ENCODE measurements at places on chromosomes 12 and 14.

- no peak for DNase-seq
These were observed 33.4 kb upstream of the TMTC1 start for GRCh38 chr12:29816874-29817725.

- DNase-seq: no peak
These were observed 579.1 kb downstream of the TMTC2 start for GRCh38 chr12:83265808-83266207.

GRCh38 chr12:117069926-117070900 is 29.0 kb downstream of the TESC start:
- DNase-seq: no peak

DNA sequence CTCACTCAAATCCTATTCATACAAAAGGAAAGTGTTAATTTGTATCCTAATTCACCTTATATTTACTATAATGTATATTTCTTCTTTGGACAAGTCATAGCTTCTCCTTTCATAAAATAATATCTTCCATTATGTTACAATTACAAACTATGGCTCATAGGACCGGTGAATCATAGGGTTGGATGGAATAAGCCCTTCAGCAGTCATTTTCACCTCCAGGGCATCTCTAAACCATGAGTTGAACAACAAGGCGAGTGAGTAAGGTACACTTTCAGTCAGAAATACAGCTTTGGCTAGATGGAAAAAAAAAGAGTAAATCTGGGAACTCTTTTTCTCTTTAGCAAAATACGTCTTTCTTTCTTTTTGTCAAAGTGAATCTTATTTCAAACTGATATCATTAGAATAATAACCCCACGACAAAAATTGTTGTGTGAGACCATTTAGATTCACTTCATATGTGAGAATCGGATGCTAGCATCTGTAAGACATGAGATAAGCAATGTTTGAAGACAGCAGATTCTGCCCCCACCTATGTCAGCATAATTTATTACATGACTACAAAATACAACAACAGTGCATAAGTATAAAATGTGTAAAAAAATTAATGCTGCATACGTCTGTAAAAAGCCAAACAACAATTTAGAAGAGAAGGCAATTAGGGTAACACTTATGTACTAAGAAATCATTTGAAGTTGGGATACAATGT is 184.4 kb upstream of the SLC38A2 start:
- no peak for DNase-seq

GRCh38 chr14:40452674-40453073 is 1020.4 kb upstream of the FBXO33 start:
- DNase-seq: no peak

DNA sequence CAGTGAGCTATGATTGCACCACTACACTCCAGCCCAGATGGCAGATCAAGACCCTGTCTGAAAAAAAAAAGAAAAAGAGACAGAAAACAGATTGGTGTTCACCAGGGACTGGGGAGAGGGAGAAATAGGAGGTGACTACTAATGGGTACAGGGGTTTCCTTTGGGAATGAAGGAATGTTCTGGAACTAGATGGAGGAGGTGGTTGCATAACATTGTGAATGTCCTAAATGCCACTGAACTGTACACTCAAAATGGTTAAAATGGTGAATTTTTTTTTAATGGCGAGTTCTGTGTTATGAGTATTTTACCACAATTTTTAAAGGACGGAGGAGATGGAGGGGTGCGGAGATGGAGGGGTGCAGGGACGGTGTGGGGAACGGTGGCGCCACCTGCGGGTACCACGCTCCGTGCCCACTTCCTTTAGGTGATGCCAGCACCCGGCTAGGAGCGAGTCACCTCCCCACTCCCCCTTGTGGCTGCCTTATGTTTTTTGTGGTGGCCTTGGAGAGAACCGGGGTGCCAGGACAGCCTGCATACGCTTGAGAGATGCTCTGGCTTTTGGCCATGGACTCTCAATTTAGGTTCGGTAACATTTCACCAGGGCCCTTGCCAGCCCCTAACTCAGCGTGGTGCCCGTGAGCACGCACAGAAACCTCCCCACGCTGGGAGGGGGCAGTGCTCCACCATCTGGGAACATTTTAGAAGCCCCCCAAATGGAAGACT is 16.1 kb downstream of the UBC start:
- no peak for DNase-seq

- DNase-seq: no peak
These were observed 300.4 kb downstream of the SNAPC1 start for GRCh38 chr14:62062645-62063044.

DNA sequence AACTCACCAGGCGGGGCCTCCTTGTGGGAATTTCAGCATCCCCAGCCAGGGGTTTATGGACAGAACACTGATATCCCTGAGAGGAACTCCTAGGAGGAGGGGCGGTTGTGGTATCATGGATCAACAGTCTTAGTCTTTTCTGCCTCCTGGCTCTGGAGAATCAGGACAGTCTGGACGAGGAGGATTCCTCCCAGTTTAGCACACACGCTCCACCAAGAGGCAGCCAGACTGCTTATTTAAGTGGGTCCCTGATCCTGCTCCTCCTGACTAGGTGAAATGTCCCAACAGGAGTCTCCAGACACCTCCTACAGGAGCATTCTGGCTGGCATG is 10.4 kb upstream of the ZNF705A start:
- DNase-seq: no peak

- no peak for DNase-seq
These were observed 1104.1 kb upstream of the TMEM132C start for GRCh38 chr12:127162902-127163301.

- no peak for DNase-seq
These were observed 1.5 kb upstream of the HSP90B1 start for GRCh38 chr12:103928682-103929045.

DNA sequence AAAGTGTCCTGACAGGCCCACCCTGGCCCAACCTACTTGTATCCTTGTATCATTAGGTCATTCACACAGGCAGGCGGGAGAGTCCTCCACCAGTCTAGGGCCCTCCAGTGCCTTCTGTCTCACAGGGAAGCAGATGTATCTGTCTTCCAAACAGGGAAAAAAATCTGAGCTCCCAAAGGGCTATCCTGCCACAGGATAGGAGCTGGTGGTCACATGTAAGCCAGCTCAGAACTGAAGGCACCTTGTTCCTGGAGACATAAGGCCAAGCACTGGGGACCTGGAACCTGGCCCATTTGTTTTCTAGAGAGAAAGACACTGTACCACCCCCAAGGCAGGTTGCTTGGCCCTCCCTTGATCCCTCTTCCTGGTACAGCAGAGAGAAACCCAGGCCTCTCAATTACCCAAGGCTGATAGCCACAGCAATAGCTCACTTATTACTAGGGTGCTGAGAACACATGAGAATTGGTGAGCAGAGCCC is 19.4 kb upstream of the PLEKHH1 start:
- DNase-seq: no peak

- DNase-seq: no peak
These were observed 21.9 kb downstream of the PPP2R5C start for GRCh38 chr14:101783260-101784016.

DNA sequence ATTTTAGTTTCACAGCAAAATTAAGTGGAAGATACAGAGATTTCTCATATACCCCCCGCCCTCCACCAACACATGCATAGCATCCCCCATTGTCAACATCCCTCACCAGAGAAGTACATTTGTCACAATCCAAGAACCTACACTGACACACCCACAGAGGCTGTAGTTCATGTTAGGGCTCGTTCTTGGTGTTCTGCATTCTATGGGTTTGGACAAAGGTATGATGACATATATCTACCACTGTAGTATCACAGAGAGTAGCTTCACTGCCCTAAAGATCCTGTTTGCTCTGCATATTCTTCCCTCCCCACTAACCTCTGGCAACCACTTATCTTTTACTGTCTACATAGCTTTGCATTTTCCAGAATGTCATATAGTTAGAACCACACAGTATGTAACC is 444.6 kb upstream of the DCN start:
- no peak for DNase-seq

GRCh38 chr12:21607701-21608100 is 3.1 kb upstream of the GYS2 start:
- DNase-seq: no peak

DNA sequence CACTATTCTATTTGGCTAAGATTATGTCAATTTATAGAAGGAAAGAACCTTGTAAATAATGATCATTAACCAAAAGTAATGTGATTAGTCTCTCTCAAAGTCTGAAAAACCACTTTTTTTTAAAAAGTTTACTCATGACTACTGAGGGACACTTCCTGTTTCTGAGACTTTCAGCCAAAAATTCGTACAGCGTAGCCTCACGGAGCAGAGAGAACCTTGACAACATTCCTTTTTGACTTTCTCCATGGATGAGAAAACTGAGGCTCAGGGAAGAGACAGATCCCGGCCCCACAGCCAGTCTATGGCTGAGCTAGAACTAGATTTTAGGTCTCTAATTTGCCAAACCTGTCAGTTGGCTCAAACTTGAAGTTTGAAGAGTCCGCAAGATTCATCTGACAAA is 68.2 kb downstream of the DAD1 start:
- DNase-seq: no peak
